ENCODE measurements at places on chromosomes 16 and 17. TPM values are rescaled to one million over a fixed set of nuclear protein-coding genes. Genes with fewer than 3 reads are reported as not detected.

Gene ABI3
- 2.5 TPM for total RNA-seq

Gene HBA2
- 109 TPM for total RNA-seq

Gene FBXL19
- 18.3 TPM for total RNA-seq

Gene KIFC3
- total RNA-seq, result 31.2 TPM
